Cerebellum (tissue), 4 donors: ENCODE measurements at places on chromosomes 16 and 17. TPM values are rescaled to one million over a fixed set of nuclear protein-coding genes. Genes with fewer than 3 reads are reported as not detected.

The DBNDD1 gene
- total RNA-seq = 12.6 TPM

The SPN gene
- total RNA-seq = 0.36 TPM

The ANKFN1 gene
- 19.1 TPM for total RNA-seq

The NPIPA5 gene
- total RNA-seq = 1.3 TPM

The NGFR gene
- total RNA-seq = 28.9 TPM

The PIPOX gene
- total RNA-seq = 6.4 TPM

The ALOX12 gene
- total RNA-seq = 0.18 TPM

The RPH3AL gene
- total RNA-seq = 4.3 TPM
